ENCODE measurements at places on chromosomes 6 and 20.

GRCh38 chr6:15253203-15254022, 7.5 kb downstream of the JARID2 start:
- no peak for DNase-seq

GRCh38 chr20:51354191-51354768, 188.2 kb downstream of the NFATC2 start:
- peak; percentile 91 for DNase-seq

GRCh38 chr6:136425793-136426192, 124.4 kb downstream of the MAP7 start:
- DNase-seq: no peak

- DNase-seq: no peak
Observed at GRCh38 chr6:143164565-143165105, 103.9 kb downstream of the AIG1 start.

DNA sequence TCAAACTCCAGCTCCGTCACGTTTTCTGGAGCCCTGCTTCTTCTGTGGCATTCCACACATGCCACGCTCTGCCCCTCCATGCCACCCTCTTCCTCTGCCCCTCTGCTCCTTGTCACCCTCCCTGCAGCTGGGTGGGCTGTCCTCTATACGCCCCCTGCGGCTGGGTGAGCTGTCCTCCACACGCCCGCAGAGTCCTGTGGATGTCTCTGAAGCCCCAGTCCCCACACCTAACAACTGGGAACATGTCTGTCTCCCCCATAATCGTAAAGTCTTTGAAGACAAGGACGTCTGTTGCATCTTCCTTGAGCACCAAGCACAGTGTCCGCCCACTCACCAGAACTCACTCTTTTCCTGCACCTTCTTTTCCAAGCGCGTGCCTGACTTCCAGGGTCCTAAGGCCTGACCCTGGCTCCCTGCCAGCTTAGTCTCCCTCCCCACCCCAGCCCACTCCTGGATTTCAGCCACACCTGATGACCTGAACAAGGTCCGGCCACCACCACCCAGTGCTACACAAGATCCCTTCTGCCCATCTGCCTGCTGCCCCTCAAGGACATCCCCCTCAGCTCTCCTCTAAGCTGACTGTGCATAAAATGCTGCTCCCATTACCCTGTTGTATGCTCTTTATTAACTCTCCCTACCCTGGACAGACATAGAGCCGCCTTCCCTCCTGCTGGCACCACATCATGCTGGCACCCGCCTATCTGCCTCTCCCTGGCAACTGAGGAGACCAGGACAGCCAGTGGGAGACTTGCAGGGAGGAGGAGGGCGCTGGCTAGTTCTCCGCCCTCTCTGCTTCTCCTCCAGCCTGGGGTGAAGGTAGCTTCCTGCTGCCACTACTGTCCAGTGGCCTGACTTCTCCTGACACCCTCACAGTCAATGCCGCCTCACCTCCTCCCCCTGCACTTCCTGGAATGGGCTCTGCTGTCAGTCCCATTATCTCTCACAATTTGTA, 10.7 kb upstream of the PRR18 start:
- DNase-seq: no peak

GRCh38 chr6:154469306-154469935, 41.1 kb downstream of the CNKSR3 start:
- DNase-seq: no peak

GRCh38 chr20:49140411-49140810, 47.7 kb downstream of the STAU1 start:
- DNase-seq: no peak

DNA sequence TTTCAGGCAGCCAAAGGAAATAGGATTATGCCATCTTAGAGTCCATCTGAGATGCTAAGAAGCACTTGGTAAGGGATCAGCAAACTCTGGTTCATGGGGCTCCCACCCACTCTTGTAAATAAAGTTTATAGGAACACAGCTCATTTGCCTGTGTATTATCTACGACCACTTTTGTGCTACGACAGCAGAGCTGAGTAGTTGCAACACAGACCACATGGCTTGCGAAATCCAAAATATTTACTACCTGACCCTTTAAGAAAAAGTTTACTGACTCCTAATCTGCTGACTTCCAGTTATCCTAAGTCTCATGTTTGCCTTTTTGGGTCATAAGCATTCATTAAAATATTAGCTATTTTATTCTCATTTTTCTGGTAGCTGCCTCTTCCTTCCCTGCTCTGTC, 859.0 kb downstream of the QKI start:
- no peak for DNase-seq

DNA sequence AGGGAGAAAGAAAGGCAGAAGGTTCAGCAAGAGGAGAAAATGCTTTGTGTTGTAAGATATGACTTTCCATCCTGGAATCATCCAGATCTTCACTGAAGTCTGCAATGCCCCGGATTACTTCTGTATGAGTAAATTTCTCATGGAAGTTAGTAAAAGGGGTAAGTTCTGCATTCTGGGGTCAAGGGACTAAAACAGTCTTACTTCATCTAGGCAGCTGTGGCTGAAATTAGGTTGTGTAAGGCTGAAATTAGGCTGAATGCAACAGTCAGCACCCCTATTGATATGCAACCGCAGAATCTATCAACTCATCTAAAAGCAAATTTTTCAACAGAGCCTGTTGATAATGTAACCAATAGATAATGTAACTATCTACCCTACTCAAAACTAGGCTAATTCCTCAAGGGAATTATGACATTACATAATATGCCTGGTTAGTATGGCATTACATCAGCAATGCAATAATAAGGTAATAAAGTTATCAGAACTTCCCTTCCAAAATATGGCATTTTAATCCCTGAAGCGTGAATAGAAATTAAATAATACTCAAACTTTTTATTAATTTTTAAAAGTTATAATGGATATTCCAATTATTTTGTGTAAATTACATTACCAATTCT, 671.7 kb upstream of the CITED2 start:
- no peak for DNase-seq
